GM23338 (cell line): ENCODE measurements at places on chromosomes 13 and 19. TPM values are rescaled to one million over a fixed set of nuclear protein-coding genes. Genes with fewer than 3 reads are reported as not detected.
A peak's percentile ranks its signal among the peaks of the same experiment; 100 is the strongest.

GRCh38 chr13:111415765-111416164 lies 95.3 kb downstream of the TEX29 start:
- no peaks in the 10 kb centered on the region for H3K27me3 ChIP-seq
- H3K4me3 ChIP-seq, result no peak overlapping the region
- DNase-seq, result no peak
- peaks cover 2% of the 10 kb centered on the region; the same call in 1 of the 2 replicates for H3K4me1 ChIP-seq
- H3K36me3 ChIP-seq, result no peaks in the 10 kb centered on the region
- no peak overlapping the region for H3K27ac ChIP-seq

DNA sequence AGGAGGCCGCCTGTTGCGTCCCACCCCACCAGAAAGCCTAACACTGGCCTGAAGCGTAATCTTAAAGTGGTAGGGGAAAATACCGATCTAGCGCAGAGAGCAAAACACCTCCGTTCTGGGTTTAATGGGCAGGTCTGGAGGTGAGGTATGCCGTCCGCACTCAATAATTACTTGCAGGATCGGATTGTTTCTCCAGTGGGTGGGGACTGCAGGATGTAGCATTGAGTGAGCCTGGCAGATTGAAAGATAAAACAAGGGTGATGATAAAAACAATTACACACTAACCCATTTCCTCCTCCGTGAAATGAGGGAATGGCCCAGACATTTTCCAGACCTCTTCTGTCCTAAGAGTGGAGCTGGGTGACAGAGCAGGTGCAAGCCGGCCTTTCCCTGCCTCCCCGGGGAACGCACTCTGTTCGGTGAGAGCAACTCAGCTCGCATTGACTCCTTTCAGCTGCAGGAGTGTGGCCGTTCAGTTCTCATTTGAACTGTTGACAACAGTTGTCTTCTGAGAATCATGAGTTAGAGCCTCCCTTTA lies 110.2 kb upstream of the DOCK9 start:
- peak overlapping the region; percentile 75; the same call in 1 of the 2 replicates for H3K27ac ChIP-seq
- peaks cover 24% of the 10 kb centered on the region for H3K4me1 ChIP-seq
- H3K27me3 ChIP-seq, result peaks cover 37% of the 10 kb centered on the region
- H3K36me3 ChIP-seq, result no peaks in the 10 kb centered on the region
- peak; percentile 50 for DNase-seq

DNA sequence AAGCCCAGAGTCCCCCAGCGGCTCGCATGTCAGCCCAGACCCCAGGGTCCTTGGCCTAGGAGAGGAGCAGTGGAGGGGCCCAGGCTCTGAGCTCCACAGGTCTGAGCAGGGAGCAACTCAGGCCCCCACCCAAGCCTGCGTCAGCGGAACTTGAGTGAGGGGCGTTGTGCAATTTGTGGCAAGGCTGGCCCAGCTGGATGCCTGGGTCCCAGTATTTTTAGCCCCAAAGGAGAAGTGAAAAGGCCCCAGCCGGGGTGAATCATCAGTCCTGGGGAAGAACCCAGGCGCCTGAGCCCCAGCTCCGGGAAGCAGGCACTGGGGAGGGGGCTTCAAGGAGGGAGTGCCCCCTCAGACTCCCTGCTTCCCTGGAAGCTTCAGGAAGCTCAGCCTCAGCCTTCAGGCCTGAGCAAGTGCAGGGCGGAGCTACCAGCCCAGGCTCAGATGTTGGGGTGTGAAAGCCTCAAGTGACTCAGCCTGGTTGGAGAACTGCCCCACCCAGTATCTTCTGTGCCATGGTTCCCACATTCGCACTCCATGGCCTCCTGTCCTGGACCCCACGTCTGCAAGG lies 7.2 kb downstream of the MED29 start:
- H3K4me3 ChIP-seq, result peak overlapping the region; percentile 36; the same call in 1 of the 2 replicates
- H3K36me3 ChIP-seq, result 0 out of 2 replicates have a peak, but pooled peaks cover 7% of the 10 kb centered on the region
- H3K4me1 ChIP-seq, result peaks cover 18% of the 10 kb centered on the region; the same call in 1 of the 2 replicates
- H3K27ac ChIP-seq, result peak overlapping the region; percentile 80; the same call in 1 of the 2 replicates
- no peaks in the 10 kb centered on the region for H3K27me3 ChIP-seq
- DNase-seq, result no peak

DNA sequence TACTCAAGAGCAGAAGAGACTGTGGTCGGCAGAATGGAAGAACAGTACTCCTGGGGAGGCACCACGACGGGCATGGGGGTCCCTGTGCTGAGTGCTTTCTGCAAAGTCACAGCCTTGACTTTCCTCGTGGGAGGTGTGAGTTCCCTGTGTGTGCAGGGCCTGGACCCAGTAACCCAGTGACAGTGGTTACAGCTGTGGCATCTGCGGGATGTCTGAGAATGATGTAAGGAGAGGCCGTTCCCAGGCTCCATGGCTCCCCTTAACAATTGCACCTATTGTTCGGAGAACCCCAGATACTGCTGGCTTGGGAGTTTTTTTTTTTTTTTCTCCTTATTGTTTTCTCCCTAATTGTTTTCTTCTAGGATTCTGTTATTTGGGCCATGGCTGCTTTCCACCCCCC lies 5.1 kb upstream of the NANOS2 start:
- peak; percentile 33 for DNase-seq
- H3K4me3 ChIP-seq, result no peak overlapping the region
- H3K4me1 ChIP-seq, result no peaks in the 10 kb centered on the region
- no peaks in the 10 kb centered on the region for H3K36me3 ChIP-seq
- H3K27ac ChIP-seq, result no peak overlapping the region
- no peaks in the 10 kb centered on the region for H3K27me3 ChIP-seq

GRCh38 chr19:51686171-51686570 lies 7.0 kb upstream of the SPACA6 start:
- no peak overlapping the region for H3K4me3 ChIP-seq
- no peaks in the 10 kb centered on the region; the same call in 1 of the 2 replicates for H3K36me3 ChIP-seq
- no peak overlapping the region for H3K27ac ChIP-seq
- H3K27me3 ChIP-seq, result no peaks in the 10 kb centered on the region
- no peak for DNase-seq

DNA sequence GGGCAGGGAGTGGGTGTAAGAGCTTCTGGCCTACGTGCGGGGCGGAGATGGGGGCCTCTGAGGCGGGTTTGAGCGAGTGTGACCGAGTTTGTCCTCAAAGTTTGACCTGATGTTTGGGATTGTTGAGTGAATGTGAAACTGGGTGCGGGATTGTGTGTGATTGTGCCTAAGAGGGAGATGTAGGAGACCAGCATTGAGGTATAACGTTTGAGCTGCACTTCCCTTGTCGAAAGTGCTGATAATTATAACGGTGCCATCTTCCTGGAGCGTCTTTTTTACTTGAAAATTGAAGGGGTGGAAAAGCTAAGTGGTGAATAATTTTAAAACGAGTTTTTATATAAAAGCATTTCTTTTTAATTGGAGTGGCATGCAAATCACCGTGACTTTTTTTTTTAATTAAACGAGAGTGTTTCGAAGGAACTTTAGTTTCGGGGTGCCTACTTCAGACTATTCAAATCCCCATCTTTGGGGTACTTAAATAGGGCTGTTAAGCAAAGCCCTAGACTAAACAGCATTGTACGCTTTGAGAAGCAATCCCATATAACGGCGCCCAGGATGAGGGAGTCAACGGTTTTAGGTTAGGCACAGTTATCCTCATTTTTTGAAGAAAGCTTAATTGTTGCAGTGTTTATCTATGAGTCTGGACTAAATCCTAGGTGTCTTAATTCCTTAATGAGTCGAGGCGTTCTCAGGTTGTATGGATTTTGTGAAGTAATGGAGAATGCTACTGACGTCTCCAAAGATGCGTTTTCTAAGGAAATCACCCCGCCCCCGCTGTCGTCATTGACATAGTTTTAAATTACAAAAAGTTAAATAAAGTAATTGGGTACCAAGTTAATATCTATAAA lies 594 bp downstream of the ZNF146 start:
- peak overlapping the region; percentile 89 for H3K4me3 ChIP-seq
- peak overlapping the region; percentile 96 for H3K27ac ChIP-seq
- H3K4me1 ChIP-seq, result peaks cover 18% of the 10 kb centered on the region
- peak; percentile 51 for DNase-seq
- H3K27me3 ChIP-seq, result no peaks in the 10 kb centered on the region
- H3K36me3 ChIP-seq, result no peaks in the 10 kb centered on the region; the same call in 1 of the 2 replicates

GRCh38 chr19:31602548-31602947 lies 253.3 kb upstream of the TSHZ3 start:
- H3K27ac ChIP-seq, result no peak overlapping the region
- no peak overlapping the region for H3K4me3 ChIP-seq
- H3K4me1 ChIP-seq, result no peaks in the 10 kb centered on the region
- H3K36me3 ChIP-seq, result no peaks in the 10 kb centered on the region
- no peaks in the 10 kb centered on the region for H3K27me3 ChIP-seq

DNA sequence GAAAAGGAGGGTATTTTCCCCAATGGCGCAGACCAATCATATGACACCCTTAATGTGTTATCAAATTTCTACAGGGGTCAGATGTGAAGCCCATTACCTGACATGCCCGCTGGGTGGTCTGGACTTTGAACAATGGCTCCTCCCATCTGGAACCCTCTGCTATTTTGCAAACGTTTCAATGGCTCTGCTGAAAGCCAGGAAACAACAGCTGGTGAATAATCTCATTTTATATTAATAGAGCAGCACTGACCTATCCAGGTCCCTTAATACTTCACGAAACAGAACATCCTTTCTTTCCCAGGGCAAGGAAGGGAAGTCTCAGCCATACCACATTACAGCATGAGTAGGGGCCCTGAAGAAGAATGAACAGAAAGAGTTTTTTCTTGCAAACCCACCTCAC lies 20.3 kb upstream of the KPNA3 start:
- no peaks in the 10 kb centered on the region for H3K4me1 ChIP-seq
- DNase-seq, result no peak
- H3K27me3 ChIP-seq, result no peaks in the 10 kb centered on the region
- no peaks in the 10 kb centered on the region for H3K36me3 ChIP-seq

- peak overlapping the region; percentile 72 for H3K27ac ChIP-seq
- H3K27me3 ChIP-seq, result no peaks in the 10 kb centered on the region
- H3K36me3 ChIP-seq, result no peaks in the 10 kb centered on the region
- peaks cover 82% of the 10 kb centered on the region for H3K4me1 ChIP-seq
- DNase-seq, result no peak
- no peak overlapping the region for H3K4me3 ChIP-seq
Measured at GRCh38 chr13:40613192-40613818, 53.1 kb downstream of the FOXO1 start.

DNA sequence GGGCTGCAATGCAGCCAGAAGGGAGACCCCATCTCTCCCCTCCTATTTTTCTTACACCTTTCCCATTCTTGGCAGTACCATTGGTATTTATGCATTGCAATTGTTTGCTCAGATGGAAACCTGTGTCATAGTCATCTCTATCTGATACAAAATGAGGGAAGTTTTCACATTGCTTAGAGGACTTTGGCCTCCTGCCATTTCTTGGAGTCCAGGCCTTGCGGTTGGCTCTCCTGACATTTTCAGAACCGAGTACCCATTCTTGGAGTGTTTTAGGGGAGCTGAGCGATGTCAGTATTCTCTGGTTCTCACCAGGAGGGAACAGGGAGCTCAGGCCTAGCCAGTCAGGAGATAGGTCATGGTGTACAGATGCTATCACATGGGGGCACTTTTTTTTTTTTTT lies 1.5 kb downstream of the SIN3B start:
- no peak overlapping the region for H3K27ac ChIP-seq
- peaks cover 23% of the 10 kb centered on the region for H3K4me1 ChIP-seq
- DNase-seq, result no peak
- H3K36me3 ChIP-seq, result peaks cover 9% of the 10 kb centered on the region
- no peaks in the 10 kb centered on the region for H3K27me3 ChIP-seq

- H3K4me1 ChIP-seq, result peaks cover 6% of the 10 kb centered on the region; the same call in 1 of the 2 replicates
- no peaks in the 10 kb centered on the region for H3K27me3 ChIP-seq
- H3K27ac ChIP-seq, result no peak overlapping the region
- no peaks in the 10 kb centered on the region for H3K36me3 ChIP-seq
Measured at GRCh38 chr19:17378271-17378670, 1.1 kb upstream of the PLVAP start.

DNA sequence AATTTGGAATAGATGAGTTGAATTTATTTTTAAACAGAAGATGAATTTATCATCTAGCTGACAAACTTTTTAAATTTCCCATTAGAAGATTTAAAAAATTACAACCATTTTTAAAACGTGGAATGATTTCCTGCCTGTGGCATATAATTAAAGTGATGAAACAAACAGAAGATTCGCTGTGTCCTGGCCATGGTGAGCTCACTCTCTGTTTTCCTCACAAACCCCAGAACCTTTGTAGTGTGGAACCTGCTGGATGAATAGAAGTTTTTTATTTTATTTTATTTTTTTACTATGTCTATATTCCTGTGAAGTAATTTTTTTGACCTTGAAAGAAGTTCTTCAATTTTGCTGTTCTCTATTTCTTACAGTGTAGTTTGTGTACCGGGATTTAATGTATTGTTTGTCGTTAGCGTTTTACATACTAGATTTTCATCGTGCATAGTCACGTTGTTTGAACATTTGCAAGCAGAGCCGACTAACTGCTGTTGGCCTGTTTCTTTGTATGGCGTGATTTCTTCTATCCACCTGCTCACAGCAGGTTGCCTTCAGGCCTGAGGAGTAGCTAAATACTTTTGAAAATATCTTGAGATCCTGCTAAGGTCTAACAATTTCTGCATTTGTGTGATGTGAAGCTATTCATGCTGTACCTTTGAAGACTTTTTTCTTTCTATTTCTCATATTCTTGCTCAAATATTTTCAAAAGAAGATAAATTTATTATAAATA lies 149.2 kb downstream of the GGACT start:
- no peaks in the 10 kb centered on the region for H3K27me3 ChIP-seq
- no peaks in the 10 kb centered on the region for H3K36me3 ChIP-seq

DNA sequence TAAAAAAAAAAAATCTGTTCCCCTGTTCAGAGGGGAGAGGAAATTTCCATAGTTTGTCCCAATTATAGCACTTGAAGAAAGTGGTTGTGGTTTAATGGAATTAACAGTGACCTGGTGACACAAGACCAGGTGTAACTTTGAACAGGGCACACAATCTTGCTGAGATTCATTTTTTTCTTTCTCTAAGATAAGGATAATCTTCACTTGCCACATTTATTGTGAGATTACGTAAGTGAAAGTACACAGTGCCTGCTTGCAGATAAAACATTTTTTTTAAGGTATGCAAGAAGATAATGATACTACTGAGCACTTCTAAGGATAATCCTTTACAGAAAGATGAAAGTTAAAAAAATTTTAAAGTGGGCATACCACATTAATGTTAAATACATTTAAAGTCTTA lies 448.1 kb downstream of the DIAPH3 start:
- H3K27me3 ChIP-seq, result no peaks in the 10 kb centered on the region
- H3K36me3 ChIP-seq, result no peaks in the 10 kb centered on the region

GRCh38 chr19:1396019-1396767 lies 5.1 kb downstream of the GAMT start:
- no peak overlapping the region for H3K4me3 ChIP-seq
- no peaks in the 10 kb centered on the region for H3K36me3 ChIP-seq
- H3K4me1 ChIP-seq, result 0 out of 2 replicates have a peak, but pooled peaks cover 5% of the 10 kb centered on the region
- DNase-seq, result no peak
- H3K27me3 ChIP-seq, result no peaks in the 10 kb centered on the region

The PROZ gene
- polyA plus RNA-seq, result 0.21 and 0.53 TPM in 2 replicates

The WDR88 gene
- polyA plus RNA-seq, result not detected in 2 replicates

The AMER2 gene
- 0.23 and 0.31 TPM in 2 replicates for polyA plus RNA-seq

The LSM7 gene
- 409 and 434 TPM in 2 replicates for polyA plus RNA-seq

The FFAR2 gene
- polyA plus RNA-seq, result not detected in 2 replicates

The PPP1R15A gene
- polyA plus RNA-seq, result 14.0 and 14.4 TPM in 2 replicates

The ZNF534 gene
- 0.23 and 1.0 TPM in 2 replicates for polyA plus RNA-seq

The IGSF23 gene
- polyA plus RNA-seq, result not detected in 2 replicates
